ENCODE measurements at places on chromosomes 5 and 9.

DNA sequence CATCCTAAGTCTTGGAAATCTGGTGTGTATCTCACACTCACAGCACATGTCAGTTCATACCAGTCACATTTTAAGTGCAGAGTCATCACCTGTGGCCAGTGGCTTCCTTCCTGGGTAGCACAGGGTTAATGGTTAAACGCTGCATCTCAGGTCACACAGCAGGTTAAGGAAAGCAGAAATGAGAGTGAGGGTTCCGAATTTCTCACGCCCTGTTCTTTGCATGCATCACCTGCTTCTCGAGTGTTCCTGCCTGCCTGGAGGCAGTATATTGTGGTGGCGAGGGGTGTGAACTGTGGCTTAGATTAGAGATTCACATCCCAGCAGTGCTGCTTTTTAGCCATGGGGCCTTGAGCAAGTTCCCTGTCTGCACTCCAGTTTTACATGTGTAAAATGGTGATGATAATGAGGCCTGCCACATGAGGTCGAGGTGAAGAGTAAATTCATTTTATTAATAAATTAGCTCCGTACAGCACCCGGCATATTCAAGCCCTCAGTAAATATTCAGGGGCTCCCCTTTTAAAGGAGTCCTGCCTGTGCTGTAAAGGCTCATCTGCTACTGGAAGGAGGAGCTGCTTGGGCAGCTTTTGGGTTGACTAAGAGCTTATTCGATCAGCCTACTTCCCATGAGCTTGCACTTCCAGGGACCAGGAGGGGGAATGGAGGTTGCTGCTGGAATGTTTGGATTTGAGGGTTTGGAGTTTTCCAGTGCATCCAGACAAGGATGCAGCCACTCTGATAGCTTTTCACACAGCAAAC, 61.1 kb upstream of the SAP30L start:
- DNase-seq, result peak; percentile 17

GRCh38 chr5:30039379-30039778, 1154.1 kb upstream of the CDH6 start:
- no peak for DNase-seq

DNA sequence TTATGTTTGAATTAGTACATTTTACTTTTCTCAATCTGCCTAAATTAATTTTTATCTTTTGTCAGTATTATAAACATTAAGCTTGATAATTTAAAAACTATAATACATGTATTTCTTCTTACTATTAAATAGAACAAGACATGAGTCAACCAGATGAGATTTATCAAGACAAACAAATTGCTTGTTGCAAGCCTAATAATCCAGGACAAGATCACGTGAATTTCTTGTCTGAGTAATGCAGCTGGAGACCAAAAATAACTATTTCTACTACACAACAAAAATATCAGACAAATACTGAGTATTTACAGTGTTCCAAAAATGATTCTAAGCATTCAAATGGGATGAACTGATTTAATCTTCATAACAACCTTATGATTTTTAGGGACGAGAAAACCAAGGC, 339.1 kb upstream of the PRR16 start:
- DNase-seq, result no peak

DNA sequence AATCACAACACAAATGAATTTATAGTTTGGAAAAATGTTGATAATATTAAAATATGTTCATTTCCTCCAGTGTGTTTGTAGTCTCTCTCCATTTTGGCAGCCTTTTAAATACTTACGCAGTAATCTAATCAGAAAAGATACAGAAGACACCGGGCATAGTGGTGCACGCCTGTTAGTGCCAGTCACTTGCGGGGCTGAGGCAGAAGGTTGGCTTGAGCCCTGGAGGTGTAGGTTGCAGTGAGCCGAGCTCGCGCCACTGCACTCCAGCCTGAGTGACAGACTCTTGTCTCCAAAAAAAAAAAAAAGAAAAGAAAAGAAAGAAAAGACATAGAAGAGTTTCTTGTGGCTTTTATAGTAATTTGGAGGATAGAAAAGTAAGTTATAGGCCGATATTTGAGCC, 41.9 kb downstream of the NDFIP1 start:
- DNase-seq, result no peak

DNA sequence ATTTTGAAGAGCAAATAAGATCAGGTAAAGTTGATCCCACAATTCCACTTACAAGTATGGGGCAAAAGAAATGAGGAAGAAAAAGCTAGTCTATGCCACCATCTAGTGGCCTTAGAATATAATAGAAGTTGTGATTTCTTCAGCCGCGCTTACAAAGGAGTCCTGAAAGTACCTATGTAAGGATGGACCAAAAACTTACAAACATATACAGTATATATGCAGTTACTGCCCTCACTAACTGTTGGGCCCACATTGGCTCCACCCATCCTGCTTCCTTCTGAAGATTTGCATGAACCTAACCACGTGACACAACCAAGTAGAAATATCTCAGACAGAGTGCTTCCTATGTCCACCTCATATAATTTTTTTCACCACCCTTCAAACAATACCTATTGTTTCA, 11.7 kb upstream of the OR13D1 start:
- DNase-seq, result no peak

GRCh38 chr9:86046930-86047341, 52.4 kb downstream of the GOLM1 start:
- no peak for DNase-seq

DNA sequence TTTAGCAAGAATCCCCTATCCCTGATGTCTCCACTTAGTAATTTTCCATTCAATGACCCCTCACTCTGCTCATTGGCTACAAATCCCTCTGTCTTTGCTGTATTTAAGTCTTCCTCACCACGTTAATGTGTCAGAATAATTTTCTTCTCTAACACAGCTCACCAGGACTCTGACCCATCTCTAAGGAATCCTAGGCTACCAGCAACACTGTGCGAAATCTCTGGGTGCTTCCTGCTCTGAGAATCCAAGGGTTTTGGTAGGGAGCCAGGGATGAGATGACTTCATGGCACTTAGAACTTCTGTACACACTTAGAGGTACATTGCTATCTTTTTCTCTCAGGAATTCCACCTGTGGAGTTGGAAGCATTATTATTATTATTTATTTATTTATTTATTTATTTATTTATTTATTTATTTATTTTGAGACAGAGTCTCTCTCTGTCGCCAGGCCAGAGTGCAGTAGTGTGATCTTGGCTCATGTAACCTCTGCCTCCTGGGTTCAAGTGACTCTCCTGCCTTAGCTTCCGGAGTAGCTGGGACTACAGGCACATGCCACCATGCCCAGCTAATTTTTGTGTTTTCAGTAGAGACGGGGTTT, 53.5 kb downstream of the FOXI1 start:
- DNase-seq, result no peak

- no peak for DNase-seq
These were observed 111.1 kb downstream of the TLR4 start for GRCh38 chr9:117815315-117815714.

DNA sequence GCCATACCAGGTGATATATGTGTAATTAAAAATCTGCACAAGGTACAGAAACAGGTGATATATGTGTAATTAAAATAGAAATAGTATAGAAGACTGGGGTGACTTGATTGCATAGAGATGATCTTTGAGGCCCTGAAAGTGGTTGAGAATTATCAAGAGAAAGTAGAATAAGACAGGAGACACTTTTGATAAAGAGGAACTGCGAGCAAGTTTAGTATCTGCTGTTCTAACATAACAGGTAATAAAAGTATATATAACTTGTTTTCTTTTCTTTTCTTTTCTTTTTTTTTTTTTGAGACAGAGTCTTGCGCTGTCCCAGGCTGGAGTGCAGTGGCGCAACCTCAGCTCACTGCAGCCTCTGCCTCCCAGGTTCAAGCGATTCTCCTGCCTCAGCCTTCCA, 5.4 kb downstream of the SNX2 start:
- no peak for DNase-seq

DNA sequence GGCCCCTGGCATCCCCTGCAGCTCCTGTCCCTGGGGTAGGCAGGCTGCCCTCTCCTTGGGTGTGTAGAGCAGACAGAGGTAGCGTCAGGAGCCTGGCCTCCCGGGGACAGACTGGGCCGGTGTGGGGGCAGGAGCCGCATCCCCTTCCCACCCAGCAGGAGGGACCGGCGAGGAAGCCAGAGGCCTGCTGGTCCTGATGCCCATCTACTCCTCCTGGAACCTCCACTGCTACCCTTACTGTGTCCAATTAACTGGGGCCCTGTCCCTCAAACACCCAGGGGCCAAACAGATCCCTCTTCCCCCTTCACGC, 15.6 kb downstream of the RALGDS start:
- peak; percentile 8 for DNase-seq

- DNase-seq, result no peak
These were observed 1053.9 kb downstream of the PTPRD start for GRCh38 chr9:9558907-9559306.

GRCh38 chr5:17995997-17996396, 361.7 kb downstream of the TAF11L14 start:
- DNase-seq, result no peak

DNA sequence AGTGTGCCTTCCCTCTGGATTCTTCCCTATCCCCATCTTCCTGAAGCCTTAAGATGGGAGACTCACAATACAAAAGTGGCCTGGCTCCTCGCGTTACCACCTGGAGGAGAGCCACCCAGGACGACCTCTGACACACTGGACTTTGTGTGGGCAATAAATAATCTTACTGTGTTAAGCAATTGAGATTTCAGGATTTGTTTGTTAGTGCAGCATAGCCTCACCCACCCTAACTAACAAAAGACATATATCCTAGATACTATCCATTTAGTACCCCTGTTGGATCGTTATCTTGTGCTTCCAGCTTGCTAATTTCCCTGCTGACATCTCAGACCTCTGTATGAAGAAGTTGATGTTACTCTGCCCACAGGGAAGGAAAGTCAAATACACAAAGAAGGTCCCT, 7.9 kb downstream of the GABBR2 start:
- no peak for DNase-seq

DNA sequence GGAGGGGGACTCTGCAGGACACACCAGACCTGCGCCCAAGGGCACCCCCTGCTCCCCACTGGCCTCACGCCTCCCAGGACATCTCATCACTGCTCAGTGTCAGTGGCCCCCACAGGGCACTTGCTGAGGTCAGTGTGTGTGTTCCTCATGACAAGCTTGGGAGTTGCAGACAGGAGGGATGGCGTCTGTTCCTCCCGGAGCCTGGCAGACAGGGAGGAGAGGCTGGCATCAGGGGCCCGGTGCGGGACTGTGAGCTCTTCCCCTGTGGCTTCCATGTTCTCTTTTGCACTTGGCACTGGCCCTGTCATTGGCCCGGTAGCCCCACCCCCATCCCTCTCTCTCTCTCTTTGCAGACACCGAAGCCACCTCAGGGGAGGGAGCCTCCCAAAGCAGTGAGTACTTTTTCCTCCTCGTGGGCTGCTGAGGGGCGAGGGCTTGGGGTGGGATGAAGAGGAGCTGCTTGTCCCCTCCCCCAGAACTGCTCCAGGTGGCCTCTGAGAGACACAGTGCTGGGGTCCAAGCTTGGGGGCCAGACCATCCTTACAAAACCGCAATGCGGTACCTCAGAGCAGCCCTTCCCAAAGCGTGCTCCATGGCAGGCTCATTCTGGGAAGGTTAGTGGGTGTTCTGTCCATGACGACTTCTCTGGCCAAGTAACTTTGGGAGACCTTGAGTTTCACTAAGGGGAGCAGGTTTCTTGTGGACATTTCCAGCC, 75.7 kb downstream of the AMBP start:
- no peak for DNase-seq

Data from T-helper 1 cell (primary cell).